ENCODE measurements at places on chromosomes 12 and 14.

- no peak for DNase-seq
Measured at GRCh38 chr14:58638231-58639197, 752 bp downstream of the DACT1 start.

GRCh38 chr12:34396006-34396860 is 373.9 kb downstream of the ALG10 start:
- DNase-seq = no peak

- DNase-seq = no peak
Measured at GRCh38 chr12:57160741-57161140, 13.3 kb upstream of the LRP1-AS start.

DNA sequence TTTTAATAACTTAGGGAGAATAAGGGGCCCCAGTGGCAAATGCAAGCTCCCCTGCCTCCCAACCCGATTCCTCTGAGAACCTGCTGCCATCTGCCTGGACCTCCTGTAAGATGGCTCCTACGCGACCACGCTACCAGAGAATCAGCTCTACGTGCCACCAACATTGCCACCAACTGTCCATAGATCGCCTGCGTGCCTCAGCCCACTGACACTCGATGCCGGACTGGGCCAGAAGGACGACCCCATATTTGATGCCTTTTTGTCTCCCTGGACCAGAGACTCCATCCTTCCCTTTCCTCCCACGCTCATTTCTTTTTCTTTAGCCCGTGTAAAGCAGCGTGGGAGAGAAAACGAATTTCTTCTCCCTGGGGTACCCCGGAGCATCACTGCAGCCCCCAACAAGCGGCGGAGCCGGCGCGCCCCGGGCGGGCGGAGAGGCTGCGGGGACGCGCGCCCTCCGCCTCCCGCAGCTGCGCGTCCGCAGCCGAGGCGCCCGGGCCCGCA is 565 bp upstream of the KLHL42 start:
- DNase-seq = no peak

GRCh38 chr14:44898551-44898950 is 63.2 kb downstream of the KLHL28 start:
- no peak for DNase-seq

- no peak for DNase-seq
Measured at GRCh38 chr12:107094183-107094448, 767 bp upstream of the CRY1 start.

GRCh38 chr14:20657216-20658211 is 16.0 kb upstream of the OR6S1 start:
- DNase-seq = peak; percentile 10

DNA sequence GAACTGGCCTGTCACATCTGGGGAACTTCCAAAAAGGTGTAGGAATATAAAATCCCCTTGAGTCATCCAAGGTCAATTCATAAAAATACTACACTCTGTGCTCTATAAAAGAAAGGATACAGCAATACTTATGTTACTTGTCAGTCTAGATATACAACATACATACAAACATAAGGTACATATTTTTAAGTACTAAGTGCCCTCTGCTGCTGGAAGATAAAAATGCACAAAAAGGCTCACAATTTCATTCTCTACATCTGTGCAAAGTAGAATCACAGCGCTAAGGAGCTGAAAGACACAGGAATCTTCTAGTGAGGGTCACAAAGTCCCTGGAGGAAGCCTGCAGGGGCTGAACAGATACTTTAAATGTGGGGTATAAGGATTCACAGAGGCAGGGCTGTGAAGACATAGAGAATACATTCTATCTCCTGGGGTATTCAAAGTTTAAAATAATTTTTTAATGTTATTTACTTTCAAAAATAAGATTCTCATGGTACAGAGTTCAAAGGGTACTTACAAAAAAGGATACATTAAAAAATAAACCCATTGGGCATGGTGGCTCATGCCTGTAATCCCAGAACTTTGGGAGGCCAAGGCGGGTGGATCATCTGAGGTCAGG is 10.2 kb upstream of the GOLGA5 start:
- DNase-seq = peak; percentile 53

DNA sequence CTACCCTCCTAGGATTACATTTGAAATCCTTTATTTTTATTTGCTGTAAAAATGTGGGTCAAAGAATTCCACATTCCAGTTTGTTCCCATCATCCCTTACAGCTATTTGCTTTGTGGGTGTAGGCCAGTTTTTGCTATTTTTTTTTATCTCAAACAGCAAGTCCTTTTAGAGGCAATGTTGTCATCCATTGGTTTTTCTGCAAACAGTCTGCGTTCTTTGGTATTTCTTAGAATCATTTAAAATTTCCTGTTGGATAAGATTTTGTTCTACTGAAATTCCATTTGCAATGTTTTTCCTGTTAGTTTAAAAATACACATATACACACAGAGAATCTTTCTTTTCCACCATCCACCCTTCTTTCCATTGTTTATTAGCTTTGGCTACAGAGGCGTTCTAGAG is 53.3 kb upstream of the STK38L start:
- DNase-seq = no peak

GRCh38 chr14:29927376-29928116 is at the start of gene PRKD1:
PRKD1 (minus strand) TSS chr14:29927847.
- DNase-seq = no peak

- DNase-seq = no peak
Measured at GRCh38 chr12:50353404-50353803, 43.0 kb downstream of the FAM186A start.

GRCh38 chr14:70097576-70098249 is 91.0 kb downstream of the SLC8A3 start:
- no peak for DNase-seq

DNA sequence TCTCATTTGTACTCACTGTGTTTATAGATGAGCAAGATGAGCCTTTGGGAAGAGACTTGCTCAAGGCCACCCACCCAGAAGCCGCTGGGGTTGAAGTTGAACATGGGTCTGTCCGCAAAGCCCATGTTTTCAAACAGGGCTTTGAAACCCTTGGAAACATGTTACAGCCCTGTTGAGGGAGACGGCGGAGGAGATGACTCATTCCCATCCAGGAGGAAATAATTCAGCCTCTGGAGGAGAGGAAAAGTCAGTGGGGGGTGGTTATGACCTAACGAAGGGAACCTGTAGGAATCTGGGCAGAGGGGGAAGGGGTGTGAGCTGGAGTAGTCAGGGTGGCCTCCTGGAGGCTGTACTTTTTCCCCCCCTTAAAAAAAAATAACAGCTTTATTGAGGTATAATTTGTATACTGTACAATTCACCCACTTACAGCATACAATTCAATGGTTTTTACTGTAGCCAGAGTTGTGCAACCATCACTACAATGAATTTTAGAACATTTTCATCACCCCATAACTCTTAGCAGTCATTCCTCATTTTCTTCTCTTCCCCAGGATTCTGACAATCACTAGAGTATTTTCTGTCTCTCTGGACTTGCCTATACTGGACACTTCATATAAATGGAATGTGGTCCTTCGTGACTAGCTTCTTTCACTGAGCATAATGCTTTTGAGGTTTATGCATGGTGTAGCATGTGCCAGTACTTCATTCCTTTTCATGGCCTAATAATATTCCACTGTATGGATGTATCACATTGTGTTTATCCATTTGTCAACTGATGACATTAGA is 1.9 kb upstream of the RIN3 start:
- DNase-seq = no peak

DNA sequence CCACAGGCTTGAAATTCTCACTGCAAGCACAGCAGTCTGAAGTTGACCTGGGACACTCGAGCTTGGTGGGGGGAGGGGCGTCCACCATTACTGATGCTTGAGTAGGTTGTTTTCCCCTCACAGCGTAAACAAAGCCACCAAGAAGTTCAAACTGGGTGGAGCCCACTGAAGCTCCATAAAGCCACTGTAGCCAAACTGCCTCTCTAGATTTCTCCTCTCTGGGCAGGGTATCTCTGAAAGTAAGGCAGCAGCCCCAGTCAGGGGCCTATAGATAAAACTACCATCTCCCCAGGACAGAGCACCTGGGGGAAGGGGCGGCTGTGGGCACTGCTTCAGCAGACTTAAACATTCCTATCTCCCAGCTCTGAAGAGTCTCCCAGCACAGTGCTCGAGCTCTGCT is 31.7 kb upstream of the ST8SIA1 start:
- DNase-seq = no peak

- DNase-seq = no peak
Measured at GRCh38 chr14:74733221-74733620, 20.3 kb downstream of the FCF1 start.

- DNase-seq = no peak
Measured at GRCh38 chr12:12691549-12691948, 4.4 kb downstream of the GPR19 start.

DNA sequence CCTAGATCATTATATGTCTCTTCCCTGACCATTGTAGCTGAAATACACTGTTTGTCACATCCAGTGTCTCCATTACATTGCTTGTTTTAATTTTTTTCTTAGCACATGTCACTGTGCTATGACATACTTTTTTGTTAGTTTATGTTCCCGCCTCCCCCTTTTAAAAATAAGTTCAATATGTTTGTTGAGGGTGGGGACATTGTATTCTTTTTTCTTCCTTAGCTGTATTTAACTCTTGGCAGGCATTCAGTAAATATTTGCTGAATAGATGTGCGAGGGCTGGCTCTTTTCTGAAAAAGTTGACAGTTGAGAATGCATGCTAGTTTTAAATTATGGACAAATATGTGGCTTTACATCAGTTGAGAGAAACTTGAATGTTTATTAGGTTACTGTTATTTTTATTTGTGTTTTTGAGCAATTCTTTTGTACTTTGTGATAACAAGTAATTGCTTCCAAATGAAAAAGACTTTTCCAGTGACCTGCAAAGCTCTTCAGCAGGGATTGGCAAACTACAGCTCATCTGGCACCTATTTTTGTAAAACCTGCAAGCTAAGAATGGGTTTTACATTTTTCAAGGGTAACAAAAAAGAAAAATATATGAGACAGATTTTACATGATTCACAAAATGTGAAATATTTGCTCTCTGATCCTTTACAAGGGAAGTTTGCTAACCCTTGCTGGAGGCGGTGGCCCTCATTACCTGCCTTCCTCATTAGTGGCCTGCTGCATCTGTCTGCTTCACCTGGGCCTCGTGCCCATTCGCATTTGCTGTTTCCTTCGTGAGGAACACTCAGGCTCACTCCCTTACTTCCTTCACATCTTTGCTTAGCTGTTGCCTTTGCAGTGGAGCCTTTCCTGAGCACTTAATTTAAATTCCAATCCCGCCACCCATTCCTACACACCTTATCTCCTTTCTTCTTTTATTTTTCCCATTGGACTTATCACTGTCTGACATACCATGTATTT is 229.4 kb downstream of the ERC1 start:
- no peak for DNase-seq

GRCh38 chr12:9674226-9674590 is 4.7 kb downstream of the CLEC2D start:
- peak; percentile 45 for DNase-seq

DNA sequence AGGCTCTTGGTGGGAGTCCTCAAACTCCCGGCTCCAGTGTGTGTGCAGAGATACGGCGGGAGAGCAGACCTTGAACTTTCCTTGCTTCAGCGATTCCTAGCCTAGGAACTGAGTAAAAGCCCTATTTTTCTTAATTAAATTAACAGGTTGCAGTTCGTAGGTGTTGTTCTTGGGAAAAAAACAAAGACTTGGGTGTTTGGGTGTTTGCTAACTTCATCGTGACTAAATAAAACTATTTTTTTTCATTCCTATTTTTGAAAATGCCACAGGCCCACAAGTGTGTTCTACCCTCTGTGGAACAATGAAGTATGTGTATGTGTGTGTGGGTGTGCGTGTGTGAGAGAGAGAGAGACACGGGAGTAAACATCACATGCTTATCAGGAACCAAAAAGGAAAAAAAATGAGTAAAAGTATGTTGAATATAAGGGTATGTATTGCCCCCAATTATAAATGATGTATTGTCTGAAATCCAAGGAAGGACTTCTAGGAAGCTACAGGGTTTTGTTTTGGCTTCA is 651 bp downstream of the TMEM117 start:
- DNase-seq = peak; percentile 5

GRCh38 chr12:13194401-13195110 is 2.0 kb upstream of the EMP1 start:
- DNase-seq = no peak

DNA sequence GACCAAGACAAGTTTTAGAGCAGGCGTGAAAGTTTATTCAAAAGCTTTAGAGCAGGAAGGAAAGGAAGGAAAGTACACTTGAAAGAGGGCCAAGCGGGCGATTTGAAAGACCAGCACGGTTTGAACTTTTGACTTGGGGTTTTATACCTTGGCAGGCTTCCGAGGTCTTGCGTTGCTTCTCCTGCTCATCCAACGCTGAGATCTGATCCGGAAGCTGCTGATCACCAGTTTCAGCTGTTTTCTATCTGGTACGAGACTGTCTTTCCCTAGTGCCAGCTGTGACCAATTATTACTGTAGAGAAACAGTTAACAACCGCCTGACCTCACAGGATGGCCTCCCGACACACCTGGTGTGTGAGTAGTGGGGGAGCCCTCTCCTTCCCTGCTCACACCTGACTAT is 20.6 kb upstream of the SNRPF start:
- no peak for DNase-seq

GRCh38 chr14:64772397-64772950 is 68.2 kb downstream of the PLEKHG3 start:
- DNase-seq = no peak

DNA sequence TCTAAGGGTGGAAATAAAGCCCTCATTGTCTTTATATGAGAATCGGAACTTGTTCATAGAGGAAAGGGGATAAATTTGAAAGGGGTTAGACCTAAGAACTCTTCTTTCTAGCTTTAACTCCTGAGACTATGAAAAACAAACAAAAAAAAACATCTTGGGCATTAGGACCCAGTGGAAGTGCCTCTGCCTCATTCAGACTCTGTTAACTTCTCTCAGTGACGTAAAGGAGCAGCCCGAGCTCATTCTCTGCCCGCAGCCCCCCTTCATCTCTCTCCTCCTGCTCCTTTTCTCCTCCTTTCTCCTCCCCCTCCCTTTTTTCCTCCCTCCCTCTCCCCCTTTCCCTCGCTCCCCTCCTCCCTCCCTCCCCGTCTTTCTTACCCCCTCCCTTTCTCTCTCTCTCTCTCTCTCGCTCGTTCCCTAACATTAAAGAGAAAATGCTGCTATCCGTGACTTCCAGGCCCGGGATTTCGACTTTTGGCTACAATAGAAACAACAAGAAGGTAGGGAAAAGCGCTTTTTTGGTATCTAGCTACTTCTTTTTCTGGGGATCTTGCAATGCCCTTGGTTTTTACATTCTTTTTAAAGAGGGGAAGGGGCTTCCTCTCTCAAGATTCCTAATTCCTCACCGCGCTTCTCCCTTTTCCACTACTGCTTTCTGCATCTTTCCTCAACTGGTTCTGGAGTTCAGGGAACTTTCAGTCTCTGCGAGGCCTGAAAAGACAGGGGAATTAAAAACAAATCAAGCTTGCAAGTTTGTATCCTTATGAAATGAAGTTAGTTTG is at the start of gene RBMS2:
TSS of gene RBMS2 (plus strand) at position 231 of the 782 bp plus-strand sequence. CDS start at position 435, 204 bp downstream.
- DNase-seq = peak; percentile 6
